GM18507 (cell line): ENCODE measurements at places on chromosomes 6 and 20.

- no peak for DNase-seq
These were observed 11.2 kb downstream of the CASS4 start for GRCh38 chr20:56423211-56423610.

GRCh38 chr6:144474904-144475303 lies 189.8 kb downstream of the UTRN start:
- DNase-seq = no peak

DNA sequence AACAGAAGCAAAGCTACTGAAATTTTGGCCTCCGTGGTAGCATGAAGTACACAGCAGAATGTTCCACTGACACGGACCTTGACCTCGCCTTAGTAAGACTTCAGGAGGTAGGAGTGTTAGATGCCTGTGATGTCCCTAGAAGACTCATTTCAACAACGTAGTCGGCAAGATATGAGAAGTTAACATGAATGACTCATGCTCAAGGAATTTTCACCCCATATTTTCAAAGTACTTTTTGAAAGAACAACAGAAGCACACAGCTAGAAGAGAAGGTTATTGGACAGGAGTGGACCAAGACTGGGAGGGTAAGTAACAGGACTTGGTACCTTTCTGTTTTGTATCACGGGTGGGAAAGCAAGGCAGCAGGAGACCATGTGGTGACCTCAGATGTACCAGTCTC lies 78.0 kb downstream of the DZANK1 start:
- no peak for DNase-seq

DNA sequence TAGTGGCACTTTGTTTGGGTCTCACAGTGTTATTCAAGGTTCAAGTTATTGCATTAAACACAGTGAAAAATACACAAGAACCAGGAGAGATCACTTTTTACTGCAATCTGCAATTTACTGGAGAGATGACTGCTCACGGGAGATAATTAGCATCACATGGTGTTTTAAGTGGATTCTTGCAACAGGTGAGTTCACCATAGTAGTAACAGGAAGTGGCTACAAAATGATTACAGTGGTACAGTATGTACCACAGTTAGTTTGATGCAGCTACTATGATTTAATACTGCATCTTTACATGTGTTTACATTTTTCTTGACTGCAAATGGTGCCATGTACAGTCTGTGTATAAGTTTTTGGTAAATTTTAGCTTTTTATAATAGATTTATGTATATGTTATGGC lies 96.5 kb upstream of the SCP2D1 start:
- DNase-seq = no peak

DNA sequence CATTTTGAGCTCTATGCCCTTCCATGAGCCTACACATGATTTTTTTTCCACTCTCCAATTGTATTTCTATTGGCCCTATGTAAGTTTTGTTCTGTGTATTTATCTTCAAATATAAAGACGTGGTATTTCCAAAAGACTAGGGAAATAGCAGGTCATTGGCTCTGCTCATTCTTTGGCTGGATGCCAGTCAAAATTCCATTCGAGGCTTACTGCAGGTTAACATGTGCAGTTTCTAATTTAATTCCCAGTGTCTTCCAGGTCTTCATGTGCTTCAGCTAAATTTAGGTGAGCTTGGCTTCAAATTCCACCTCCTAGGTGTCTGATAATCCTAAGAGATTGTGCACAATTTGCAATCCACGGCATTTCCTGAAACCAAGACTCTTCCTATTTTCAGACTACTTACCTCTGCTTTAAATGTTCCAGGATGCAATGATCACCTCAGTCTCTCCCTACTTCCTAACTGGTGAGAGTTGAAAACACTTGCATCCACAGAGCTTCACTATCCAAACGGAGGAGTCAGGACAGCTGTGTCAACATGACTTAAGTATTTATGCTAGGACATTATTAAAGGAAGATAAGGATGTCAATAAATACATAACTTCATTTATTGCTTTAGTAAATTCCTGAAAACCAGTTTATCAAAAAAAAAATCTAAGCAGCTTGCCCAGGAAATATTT lies 236.1 kb downstream of the COL12A1 start:
- DNase-seq = no peak

DNA sequence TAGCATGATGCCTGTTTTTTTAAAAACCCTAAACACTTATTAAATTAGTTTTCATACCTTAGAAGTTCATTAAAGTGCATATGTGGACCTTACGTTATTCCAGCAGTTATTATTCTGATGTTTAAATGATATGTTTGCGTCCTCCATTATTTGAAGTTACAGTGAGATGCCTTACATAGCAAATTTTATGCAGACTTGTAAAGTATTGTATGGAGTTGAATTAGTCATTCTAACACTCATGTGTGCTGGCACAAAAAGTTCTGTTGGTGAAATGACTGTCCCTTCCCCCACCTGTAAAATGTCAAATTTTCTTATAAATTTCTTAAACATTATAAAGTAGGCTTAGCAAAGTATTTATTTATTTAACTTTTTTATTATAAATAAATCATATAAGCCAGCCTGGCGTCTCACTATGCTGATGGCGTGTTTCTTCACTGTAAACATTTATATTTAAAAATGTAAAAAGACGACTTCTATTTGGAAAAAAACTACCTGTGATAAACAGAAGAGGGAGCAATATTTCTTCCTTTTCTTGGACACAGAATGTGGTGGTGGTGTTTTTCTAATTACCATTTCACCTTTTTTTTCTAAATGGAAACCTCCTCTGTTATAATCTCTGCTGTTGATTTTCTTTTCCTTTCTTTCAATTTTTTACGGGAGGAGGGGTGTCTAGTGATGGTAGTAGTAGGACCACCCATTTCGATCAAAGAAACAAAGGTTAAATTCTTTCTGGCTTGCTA lies 155.4 kb downstream of the RFPL4B start:
- no peak for DNase-seq

GRCh38 chr6:4159491-4159890 lies 24.1 kb upstream of the ECI2 start:
- DNase-seq = no peak

DNA sequence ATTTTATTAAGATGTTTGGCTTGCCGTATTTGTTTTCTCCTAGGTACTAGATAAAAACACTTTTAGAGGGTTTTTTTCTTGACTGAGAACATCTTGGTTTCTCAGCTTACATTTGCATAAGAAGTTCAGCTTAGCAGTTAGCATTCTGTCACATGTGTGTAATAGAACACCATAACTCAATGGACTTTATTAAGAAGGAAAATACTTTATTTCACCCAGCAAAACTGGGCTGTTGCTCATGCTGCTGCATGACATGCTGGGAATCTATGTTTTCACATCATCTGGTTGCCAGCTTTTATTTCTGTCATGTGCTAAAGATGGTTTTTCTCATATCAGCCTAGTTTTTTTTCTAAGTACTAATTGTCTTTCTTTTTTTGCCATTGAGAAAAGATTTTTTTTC lies 144.6 kb downstream of the UTRN start:
- no peak for DNase-seq

GRCh38 chr6:141165002-141165665 lies 967.6 kb upstream of the GJE1 start:
- no peak for DNase-seq

DNA sequence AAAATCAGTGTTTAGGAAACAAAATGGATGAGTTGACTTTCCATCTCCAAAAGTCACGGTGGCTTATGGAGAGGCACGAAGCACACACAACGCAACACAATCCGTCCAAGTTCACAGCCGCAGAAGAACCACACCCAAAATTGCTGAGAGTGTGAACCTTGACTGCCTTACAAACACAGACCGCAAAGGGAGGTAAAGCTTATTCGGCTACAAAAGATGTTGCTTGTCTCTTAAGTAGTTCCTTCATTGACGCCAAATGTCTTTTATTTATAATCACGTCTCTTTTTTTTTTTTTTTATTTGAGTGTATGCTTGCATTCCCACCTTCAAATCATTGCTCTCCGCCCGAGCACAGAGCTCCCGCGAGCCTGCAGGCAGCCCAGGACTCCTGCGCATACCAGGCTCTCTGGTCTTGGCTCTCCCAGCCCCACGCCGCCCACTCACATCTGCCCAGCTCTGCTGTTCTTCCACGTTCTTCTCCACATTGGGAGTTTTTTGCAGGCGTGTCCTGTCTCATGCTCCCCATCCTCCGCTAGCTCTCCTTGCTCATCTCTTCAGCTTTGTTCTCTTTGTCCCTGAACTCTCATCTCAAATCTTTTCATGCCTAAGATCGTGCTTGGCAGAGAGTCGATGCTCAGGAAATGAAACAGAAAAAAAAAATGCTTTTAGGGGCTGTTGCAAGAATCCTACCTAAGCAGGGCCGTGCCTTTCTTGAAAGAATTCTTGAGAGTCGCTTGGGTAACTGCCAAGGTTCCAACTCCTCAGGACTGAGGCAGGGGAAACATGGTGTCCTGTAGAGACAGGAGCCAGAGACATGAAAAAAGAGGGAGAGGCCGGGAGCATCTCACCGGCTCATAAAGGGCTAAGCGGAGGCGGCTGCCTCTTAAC lies 25.8 kb downstream of the LY86 start:
- DNase-seq = no peak

DNA sequence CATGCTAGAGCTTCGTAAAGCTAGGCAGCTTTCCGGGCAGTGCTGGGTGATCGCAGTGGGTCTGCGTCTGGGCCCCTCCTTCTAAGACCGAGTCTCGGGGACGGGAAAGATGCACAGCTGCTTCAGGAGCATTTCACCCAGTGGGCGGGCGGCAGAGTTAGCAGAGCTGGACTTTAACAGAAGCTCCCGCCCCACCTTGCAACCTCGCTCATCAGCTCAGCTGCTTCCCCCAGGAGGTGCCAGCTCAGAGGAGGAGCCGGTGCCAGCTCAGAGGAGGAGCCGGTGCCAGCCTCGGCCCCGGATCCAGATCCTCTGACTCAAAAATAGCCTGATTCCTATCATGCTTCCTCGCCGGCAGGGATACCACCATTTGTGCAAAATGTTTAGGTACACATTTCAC lies 94.5 kb upstream of the RPS6KA2 start:
- DNase-seq = no peak

- DNase-seq = no peak
These were observed 47.1 kb downstream of the MCUR1 start for GRCh38 chr6:13767121-13767808.

- DNase-seq = no peak
These were observed 69.4 kb upstream of the NAA20 start for GRCh38 chr20:19947611-19948264.

GRCh38 chr6:24107294-24107693 lies 18.7 kb upstream of the NRSN1 start:
- no peak for DNase-seq

- no peak for DNase-seq
These were observed 5.0 kb downstream of the BRD2 start for GRCh38 chr6:32973144-32974015.

- no peak for DNase-seq
These were observed 21.9 kb upstream of the PNRC1 start for GRCh38 chr6:89058627-89059026.

DNA sequence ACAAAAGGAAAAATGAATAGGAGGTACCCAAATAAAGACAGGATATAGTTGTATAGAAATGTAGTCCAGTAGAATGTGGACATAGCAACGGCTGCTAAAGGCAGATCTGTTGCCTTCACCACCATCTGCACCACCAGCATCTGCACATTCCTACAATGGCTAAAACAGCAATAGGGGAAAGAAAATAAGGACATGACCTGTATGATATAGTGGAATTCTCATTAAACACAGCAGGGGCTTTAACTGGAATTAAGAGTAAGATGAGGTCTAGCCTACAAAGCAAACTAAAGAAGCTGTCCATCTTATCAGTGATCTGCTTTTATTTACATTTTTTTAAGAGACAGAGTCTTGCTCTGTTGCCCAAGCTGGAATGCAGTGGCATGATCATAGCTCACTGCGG lies 26.8 kb upstream of the SCAF8 start:
- no peak for DNase-seq

GRCh38 chr20:9809271-9809670 lies 29.6 kb downstream of the PAK5 start:
- DNase-seq = no peak

DNA sequence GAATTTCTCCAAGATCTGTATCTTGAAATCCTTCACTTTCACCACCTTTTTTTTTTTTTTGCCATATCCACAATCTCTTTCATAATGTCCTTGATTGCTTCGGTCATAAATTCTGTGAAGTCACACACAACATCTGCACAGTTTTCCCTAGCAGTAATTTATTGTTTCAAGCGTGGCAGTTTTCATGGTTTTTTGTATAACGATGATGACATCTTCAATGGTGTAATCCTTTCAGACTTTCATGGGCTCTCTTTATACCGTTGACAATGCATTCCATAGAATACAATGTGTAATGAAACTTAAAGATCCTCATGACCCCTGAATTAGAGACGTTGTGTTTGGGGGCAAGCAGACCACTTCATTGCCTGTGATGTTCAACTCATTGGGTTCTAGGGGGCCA lies 693.1 kb downstream of the PTPRT start:
- no peak for DNase-seq

DNA sequence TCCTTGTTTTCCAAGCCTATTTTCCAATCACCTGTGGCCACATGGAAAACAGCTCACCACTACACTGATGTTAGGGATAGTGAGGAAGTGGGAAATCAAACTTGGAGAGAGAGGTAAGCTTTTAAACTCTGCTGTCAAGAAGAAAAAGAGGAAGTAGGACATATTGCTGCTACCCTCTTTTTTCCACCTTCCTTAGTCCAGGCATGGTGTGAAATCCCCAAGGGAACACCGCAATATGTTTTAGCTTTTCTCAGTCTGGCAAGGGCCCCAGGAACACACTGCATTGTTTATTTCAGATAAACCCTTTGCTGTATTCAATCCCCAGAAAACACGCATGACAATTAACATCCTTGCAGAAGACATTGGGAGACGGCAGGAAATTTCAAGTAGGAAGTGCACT lies 61.3 kb downstream of the HS3ST5 start:
- DNase-seq = no peak

DNA sequence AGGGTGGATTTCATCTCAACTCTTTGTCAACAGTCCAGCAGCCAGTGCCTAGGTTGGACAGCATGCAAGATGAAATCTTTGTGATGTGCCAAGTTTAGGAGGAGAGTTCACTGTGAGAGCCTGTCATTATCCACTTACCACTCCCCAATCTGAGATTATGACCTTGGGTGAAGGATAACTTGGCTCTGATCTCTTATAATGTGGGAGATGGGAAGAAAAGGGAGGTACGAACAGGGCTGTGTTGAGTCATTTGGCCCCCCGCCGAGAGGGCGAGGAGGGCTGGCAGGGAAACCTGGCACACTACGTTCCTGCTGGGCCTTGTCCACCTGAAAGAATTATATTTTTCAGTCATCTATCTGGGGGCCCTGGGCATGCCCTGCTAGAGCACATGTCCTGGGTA lies 35.8 kb downstream of the LAMA4 start:
- no peak for DNase-seq

GRCh38 chr6:128511506-128511905 lies 8.9 kb downstream of the PTPRK start:
- no peak for DNase-seq

- no peak for DNase-seq
These were observed 52.5 kb downstream of the MKKS start for GRCh38 chr20:10381477-10381876.
